T-helper 2 cell (primary cell): ENCODE measurements at places on chromosomes 6 and 20.

GRCh38 chr6:111070105-111071005 lies 16.9 kb upstream of the SLC16A10 start:
- DNase-seq: no peak

GRCh38 chr6:2937627-2938003 lies 33.8 kb downstream of the SERPINB6 start:
- DNase-seq: no peak

GRCh38 chr6:30160785-30161531 lies at the start of gene TRIM10:
TSS of gene TRIM10 (minus strand) at chr6:30161211. CDS start at chr6:30160858, 353 bp downstream.
- no peak for DNase-seq

- no peak for DNase-seq
Measured at GRCh38 chr6:84390851-84391250, 163.4 kb upstream of the CEP162 start.

DNA sequence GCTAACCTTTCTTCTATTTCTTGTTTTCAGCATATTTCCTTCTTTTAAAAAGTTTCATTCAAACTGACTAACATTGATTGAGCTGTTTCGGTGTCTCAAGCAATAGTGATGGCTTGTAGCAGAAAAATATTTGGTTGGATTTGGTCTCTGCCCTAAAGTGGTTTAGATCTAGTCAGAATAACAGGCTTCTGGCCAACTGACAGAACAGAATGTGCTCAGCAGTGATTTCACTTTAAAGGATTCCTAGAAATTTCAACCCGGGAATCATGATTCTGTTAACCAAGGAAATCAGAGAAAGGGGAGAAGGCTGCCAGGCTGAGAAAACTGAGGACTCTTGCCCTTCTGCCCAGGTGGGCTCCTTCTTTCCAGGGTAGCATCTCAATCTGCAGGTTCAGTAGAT lies 16.6 kb upstream of the GSTA1 start:
- DNase-seq: no peak

DNA sequence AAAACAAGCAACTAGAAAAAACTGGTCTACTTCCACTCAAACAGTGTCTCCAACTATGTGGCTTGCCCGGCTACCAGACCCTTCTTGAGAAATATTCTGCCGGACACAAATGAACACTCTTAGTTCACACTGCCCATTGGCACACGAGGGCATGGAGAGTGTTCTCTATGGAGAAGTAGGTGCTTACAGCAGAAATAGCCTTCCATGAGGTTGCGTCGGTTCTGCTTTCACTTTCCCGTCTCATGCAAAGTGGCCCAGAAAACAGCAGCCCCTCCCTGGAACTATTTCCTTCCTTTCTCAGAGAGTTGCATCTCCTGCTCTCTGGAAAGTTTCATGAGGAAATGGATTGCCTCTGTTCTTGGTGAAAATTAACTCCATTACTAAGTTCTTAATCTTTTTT lies 9.5 kb upstream of the HLA-DOA start:
- DNase-seq: no peak

GRCh38 chr6:74137911-74138310 lies 441.9 kb downstream of the CD109 start:
- DNase-seq: no peak

DNA sequence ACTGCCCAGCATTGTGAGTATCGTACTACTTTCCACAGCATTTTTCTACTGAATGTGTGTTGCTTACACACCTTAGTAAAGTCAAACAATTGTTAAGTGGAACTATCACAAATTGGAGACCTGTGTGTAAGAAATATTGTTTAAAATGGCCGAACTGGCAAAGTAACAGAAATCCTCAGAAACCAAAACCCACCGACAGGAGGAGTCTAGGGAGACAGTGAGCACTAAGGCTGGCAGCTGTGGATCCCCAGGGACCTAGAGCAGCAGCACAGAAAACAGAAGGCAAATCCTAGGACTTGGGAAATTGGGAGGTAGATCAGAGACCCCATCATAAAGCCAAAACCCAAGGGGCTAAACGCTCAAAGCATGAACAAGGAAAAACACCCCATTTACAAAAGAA lies 69.9 kb downstream of the SESN1 start:
- DNase-seq: no peak

GRCh38 chr20:61306937-61307475 lies 54.9 kb downstream of the CDH4 start:
- DNase-seq: no peak

DNA sequence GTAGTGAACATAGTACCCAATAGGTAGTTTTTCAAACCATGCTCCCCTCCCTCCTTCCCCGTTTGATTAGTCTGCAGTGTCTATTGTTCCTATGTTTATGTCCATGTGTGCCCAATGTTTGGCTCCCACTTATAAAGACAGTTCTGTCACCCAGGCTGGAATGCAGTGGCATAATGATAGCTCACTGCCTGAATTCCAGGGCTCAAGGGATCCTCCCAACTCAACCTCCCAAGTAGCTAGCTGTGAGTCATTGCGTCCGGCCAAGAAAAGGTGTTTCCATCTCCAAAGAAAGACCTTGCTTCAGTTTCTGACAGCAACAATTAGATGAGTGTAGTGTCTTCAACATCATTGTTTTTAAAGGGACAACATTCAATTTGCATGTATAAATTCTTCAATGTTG lies 131.1 kb upstream of the CEP162 start:
- DNase-seq: no peak

DNA sequence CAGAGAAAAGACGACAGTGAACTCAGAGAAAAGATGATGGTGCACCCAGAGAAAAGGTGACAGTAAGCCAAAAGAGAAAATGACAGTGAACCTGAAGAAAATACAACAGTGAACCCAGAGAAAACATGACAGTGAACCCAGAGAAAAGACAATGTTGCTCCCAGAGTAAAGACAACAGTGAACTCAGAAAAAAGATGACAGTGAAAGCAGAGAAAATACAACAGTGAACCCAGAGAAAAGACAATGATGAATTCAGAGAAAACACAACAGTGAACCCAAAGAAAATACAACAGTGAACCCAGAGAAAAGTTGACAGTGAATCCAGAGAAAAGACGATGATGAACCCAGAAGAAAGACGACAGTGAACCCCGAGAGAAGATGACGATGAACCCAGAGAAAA lies 140.5 kb upstream of the MAP3K4 start:
- DNase-seq: no peak
